ENCODE measurements at places on chromosomes 11 and 22. TPM values are rescaled to one million over a fixed set of nuclear protein-coding genes. Genes with fewer than 3 reads are reported as not detected.

The OR8G5 gene
- polyA plus RNA-seq = not detected

The RELA gene
- 53.8 TPM for polyA plus RNA-seq

GRCh38 chr11:2885017-2885677 is 428 bp downstream of the CDKN1C start:
- H3K27ac ChIP-seq = peak overlapping the region; percentile 89
- no peak for DNase-seq
- peak overlapping the region; percentile 91 for H3K4me3 ChIP-seq

DNA sequence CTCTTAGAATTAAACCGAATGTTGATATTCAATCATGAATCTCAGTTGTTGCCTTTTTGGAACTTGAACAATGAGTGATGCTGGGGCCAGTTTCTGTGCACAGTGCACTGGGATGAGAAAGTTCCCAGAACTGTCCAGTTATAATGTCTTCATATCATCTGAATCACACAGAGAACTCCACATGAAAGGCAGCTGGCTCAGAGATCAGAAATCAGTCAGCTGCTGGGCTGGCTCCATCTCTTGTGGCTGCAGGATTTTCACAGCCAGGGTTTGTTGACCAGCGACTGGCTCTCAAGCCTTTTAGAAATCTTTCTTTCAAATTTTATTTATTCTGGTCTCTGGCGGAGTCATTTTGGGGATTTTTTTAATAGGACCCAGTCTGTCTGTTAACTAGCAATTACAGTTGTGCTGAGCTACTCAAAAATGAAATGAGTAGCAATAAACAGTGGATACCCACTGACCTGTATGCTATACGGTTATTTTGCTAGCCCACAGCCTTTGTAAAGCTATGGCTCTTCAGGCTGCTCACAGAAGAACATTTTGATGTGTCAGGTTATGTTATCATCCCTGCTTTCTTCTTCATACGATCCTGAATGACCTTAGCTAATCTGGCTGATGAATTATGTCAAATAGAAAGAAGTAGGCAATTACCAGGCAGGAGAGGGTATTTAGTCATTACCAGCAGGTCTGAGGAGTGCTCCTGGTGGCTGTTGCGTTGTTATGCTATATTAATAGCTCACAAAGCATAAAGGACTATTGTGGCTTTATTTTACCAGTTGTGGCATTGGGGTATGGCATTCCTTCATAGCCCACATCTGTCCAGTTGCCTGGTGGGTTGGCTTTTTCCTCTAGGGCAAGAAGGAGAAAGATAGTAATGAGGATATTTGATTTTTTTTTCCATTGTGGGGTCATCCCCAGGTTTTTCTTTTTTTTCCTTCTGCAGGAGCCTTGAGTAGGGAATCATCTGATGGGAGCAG is 3.6 kb downstream of the FAT3 start:
- no peak overlapping the region for H3K27ac ChIP-seq
- DNase-seq = no peak
- no peaks in the 10 kb centered on the region for H3K36me3 ChIP-seq
- no peaks in the 10 kb centered on the region for H3K4me1 ChIP-seq
- H3K4me3 ChIP-seq = no peak overlapping the region

The OR4A47 gene
- not detected for polyA plus RNA-seq

The P2RY6 gene
- 19.9 TPM for polyA plus RNA-seq

DNA sequence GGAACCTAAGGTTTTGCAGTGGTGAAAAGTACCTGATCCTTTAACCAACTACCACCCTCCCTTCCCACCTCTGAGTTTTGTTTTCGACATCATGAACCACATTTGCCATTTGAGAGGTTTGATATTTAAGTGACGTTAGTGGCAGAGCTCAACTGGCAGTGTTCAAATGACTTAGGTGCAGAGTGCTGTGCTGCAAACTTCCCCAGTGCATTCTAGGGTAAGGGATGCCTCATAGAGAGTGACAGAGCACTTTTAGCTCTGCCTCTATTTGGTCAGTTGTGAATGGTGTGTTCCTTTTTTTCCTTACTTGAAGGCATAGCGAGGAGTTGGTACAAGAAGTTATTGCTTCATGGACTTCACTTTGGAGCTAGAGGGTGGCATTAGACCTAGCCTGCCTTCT is 9.4 kb downstream of the BMAL1 start:
- H3K27me3 ChIP-seq = no peaks in the 10 kb centered on the region
- no peak overlapping the region for H3K4me3 ChIP-seq
- no peak overlapping the region for H3K27ac ChIP-seq
- DNase-seq = no peak
- H3K4me1 ChIP-seq = peaks cover 3% of the 10 kb centered on the region

DNA sequence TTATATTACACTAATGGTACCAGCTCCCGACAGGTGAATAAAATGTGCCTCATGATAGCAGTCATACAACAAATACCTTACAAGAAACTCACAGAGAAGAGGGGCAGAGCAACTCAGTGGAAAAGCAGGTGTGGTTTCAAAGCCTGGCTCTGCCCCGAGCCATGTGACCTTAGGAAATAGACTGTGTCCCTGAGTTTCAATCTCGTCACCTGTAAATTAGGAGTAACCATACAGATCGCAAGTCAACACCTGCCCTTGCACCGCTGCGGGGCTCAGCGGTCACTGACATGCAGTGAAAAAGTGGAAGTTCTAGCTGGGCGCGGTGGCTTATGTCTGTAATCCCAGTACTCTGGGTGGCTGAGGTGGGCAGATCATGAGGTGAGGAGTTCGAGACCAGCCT is 11.9 kb upstream of the MRTFA start:
- no peaks in the 10 kb centered on the region for H3K36me3 ChIP-seq
- no peaks in the 10 kb centered on the region for H3K27me3 ChIP-seq
- no peak overlapping the region for H3K27ac ChIP-seq
- H3K4me3 ChIP-seq = no peak overlapping the region
- peaks cover 21% of the 10 kb centered on the region for H3K4me1 ChIP-seq

DNA sequence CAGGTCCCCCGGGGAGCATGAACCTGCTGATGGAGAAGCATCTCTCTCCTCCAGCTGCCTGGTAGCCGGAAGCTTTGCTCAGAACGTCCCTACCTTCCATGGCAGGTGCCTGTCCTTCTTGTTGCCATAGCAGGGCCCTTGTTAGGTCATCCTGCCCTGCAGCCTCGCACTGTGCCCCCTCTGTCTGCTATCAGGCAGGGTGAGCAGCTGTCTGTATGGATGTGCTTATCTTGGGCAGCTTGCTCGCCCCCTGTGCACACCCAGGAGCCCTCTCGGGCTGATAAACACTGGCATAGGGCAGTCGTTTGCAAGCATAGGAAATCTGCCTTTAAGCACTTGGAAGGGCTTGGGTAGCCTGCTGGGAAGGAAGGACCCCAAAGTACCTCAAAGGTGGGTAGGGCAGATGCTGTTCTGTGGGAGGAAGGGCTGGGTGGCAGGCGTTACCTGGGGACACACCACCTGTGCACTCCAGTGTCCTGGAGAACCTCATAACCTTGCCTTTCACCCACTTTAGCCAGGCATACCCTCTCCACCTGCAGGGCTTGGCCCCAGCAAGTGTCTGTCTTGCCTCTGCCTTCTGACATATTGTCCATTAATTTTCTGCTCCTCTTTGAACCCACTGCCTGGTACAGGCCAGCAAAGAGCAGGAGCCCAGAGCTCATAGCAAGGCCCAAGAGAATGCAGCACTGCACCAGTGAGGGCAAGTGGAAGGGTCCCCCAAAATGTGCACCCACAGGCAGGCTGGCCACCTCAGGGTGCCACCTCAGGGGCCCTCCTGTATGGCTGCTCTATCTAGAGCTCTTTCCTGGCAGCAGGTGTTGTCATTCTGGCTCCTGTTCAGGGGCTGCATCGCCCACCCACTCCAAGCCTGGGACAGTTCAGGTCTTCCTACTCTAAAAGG is 8.0 kb upstream of the COMT start:
- H3K4me1 ChIP-seq = peaks cover 10% of the 10 kb centered on the region
- no peak for DNase-seq
- H3K4me3 ChIP-seq = no peak overlapping the region
- no peaks in the 10 kb centered on the region for H3K27me3 ChIP-seq
- H3K36me3 ChIP-seq = peaks cover 9% of the 10 kb centered on the region

DNA sequence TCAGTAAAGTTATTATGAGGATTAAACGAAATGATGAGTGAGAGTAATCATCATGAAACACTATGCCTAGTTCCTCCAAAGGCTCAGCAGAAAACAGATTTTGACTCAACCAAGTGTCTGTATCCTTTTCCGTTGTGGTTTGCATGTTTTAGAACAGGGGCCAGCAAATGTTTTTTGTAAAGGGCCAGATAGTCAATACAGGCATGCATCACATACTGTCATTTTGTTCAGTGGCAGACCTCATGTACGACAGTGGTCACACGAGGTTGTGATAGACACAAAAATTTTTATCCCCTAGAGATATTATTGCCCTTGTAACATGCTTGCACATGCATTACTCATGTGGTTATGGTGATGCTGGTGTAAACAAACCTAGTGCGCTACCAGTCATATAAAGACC is 81.9 kb upstream of the SLC25A18 start:
- no peak for DNase-seq
- H3K4me1 ChIP-seq = no peaks in the 10 kb centered on the region
- no peak overlapping the region for H3K4me3 ChIP-seq
- H3K27me3 ChIP-seq = no peaks in the 10 kb centered on the region
- H3K36me3 ChIP-seq = no peaks in the 10 kb centered on the region
